ENCODE measurements at places on chromosomes 11 and 22. TPM values are rescaled to one million over a fixed set of nuclear protein-coding genes. Genes with fewer than 3 reads are reported as not detected.

The RPS6KB2 gene
- total RNA-seq, result 48.2 TPM

The MS4A6E gene
- total RNA-seq, result not detected

The OR52N4 gene
- total RNA-seq, result not detected

The CRYBA4 gene
- total RNA-seq, result not detected

The MOGAT2 gene
- not detected for total RNA-seq

The MACROD1 gene
- total RNA-seq, result 33.0 TPM

DNA sequence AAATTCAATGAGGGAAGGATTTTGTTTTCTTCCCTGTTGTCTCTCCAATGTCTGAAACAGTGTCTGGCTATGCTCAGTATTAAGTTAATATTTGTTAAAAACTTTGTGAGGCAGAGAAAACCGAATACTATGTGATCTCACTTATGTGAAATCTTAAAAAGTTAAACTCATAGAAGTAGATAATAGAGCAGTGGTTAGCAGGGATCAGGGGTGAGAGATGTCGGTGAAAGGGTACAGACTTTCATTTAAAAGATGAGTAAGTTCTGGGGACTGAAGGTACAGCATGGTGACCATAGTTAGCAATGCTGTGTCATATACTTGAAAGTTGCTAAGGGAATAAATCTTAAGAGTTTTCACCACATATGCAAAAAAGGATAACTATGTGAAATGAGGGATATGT is 244.6 kb downstream of the AASDHPPT start:
- H3K4me3 ChIP-seq, result no peak overlapping the region
- peaks cover 14% of the 10 kb centered on the region for H3K4me1 ChIP-seq
- 0 out of 2 replicates have a peak, but pooled peaks cover 3% of the 10 kb centered on the region for H3K36me3 ChIP-seq
- DNase-seq, result no peak
- no peak overlapping the region for H3K27ac ChIP-seq
- no peaks in the 10 kb centered on the region for H3K27me3 ChIP-seq

- H3K36me3 ChIP-seq, result peaks cover 18% of the 10 kb centered on the region
- peak; percentile 67 for DNase-seq
- peak overlapping the region; percentile 82 for H3K4me3 ChIP-seq
- no peaks in the 10 kb centered on the region for H3K27me3 ChIP-seq
- peaks cover 12% of the 10 kb centered on the region for H3K4me1 ChIP-seq
- peak overlapping the region; percentile 85 for H3K27ac ChIP-seq
Observed at GRCh38 chr11:65116370-65117205, 913 bp downstream of the ZNHIT2 start.

DNA sequence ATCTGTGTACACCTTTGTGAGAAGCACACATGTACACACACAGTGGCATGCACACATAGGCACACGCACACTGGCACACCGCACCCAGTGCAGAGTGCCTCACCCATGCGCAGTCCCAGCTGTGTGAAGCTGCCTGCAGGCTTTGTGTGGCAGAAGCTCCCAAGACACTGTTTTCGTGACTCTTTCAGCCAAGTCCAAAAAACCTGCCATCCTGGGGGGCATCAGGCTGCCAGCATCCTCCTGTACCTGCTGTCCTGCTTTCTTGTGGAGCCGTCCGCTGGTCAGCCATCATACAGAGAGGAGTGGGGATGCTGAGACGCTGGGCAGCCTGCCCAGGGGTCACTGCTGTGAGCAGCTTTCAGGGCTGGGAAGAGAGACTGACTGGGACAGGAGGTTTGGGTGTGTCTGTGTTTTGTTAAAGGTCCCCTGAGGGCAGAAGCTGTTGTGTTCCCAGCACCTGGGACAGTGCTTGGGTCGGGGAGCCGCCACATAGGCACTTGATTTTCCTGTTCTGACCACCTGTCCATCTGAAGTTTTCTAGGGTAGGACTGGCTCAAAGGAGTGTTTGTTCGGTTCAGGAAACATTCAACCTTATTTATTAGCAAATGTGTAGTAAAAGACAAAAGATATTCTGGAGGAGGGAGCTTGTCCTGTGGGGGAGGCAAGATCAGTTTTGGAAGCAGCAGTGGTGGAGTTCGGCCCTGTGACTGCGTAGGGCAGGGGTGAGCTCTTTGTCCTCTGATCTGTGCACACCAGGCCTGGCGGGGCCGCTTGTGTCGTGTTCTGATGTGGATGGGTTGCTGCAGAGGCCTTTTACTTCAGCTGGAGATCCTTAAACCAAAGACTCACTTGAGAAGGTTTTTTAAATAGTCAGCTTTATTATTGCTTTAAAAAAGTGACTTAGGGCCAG is 29.7 kb downstream of the AP2A2 start:
- no peaks in the 10 kb centered on the region for H3K27me3 ChIP-seq
- no peak for DNase-seq
- peak overlapping the region; percentile 51 for H3K27ac ChIP-seq
- no peaks in the 10 kb centered on the region for H3K36me3 ChIP-seq

DNA sequence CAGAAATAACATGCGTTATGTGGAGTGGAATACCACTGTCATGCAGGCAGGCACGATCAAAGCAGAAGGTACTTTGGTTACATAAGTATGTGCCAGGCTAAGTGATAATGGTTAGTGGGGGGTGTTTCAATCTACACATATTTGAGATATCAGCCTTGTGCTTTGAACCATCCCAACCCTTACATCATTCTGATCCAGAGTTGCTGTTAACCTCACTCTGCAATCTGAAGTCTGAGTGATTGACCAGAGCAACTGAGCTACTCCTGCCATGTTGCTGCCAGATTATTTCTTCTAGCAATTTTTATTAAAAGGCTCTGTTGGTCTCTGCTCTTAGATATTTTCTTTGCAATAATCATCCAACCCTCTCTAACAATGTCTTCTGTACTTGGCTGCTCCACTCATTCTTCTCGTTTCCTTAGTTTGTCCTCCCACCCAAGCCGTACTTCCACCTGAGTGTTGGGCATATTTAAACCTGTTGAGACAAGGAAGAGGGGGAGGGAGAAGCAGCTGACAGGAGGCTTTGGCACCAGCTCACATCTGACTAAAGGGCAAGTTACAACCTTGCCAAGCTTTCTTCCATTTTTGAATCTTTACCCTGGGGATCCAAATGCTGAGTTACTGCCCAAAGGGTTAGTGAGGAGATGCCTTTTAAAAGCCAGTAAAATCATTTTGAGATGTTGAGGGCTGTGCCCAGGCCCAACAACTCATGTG is 114.1 kb upstream of the SESN3 start:
- no peak overlapping the region for H3K27ac ChIP-seq
- no peak for DNase-seq
- no peaks in the 10 kb centered on the region for H3K27me3 ChIP-seq
- H3K4me1 ChIP-seq, result peaks cover 3% of the 10 kb centered on the region

GRCh38 chr11:3959015-3959902 is 103.8 kb downstream of the STIM1 start:
- no peaks in the 10 kb centered on the region for H3K27me3 ChIP-seq
- H3K36me3 ChIP-seq, result no peaks in the 10 kb centered on the region
- H3K27ac ChIP-seq, result no peak overlapping the region
- H3K4me1 ChIP-seq, result no peaks in the 10 kb centered on the region
- DNase-seq, result peak; percentile 76

DNA sequence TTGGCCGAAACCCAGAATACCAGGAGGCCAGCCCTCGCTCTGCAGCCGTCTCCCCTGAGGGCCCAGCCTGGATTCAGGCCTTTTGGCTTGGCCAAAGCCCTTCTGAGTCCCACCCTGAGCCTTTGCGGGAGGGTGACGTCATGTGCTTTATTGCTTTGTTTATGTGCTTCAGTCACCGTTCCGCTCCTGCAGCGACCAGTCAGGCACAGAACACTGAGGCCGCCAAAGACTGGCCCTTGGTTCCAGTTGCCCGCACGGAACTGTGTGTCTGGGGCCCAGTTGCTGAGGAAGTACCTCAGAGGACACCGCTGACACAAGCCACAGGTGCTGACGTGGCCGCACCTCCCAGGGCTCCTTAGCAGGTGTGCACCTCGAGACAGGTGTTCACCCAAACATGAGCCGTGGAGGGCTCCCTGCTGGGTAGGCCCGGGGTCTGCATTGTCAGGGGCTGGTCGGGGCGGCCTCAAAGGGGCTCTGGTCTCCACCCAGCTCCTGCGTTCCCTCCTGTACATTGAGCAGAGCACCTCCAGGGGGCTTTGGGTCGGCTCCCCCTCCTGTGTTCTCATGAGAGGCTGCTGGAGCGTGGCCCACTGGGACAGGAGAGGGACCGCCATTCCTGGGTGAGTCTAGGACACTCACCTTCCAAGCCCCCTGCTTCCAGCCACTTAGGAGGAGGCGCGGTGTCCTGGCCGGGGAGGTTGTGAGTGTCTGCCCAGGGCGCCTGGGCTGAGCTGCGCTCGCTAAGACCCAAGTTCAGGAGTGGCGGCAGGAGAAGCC is 376.8 kb downstream of the TBC1D22A start:
- no peak overlapping the region for H3K4me3 ChIP-seq
- H3K27ac ChIP-seq, result no peak overlapping the region
- DNase-seq, result no peak
- no peaks in the 10 kb centered on the region for H3K36me3 ChIP-seq
- H3K4me1 ChIP-seq, result no peaks in the 10 kb centered on the region

DNA sequence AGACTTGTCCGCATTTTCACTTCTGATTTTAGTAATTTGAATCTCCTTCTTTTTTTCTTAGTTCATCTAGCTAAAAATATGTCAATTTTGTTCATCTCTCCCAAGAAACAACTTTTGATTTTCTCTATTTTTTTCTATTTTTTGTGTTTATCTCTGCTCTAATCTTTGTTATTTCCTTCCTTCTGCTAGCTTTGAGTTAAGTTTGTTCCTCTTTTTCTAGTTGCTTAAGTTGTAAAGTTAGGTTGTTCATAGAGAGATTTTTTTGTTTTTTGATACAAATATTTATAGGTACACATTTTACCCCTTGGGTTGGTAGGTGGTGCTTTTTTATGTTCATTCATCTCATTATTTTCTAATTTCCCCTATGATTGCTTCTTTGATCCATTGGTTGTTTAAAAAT is 22.1 kb upstream of the XKR3 start:
- DNase-seq, result no peak
- H3K4me3 ChIP-seq, result no peak overlapping the region
- H3K4me1 ChIP-seq, result no peaks in the 10 kb centered on the region
- no peaks in the 10 kb centered on the region for H3K27me3 ChIP-seq
- H3K27ac ChIP-seq, result no peak overlapping the region

DNA sequence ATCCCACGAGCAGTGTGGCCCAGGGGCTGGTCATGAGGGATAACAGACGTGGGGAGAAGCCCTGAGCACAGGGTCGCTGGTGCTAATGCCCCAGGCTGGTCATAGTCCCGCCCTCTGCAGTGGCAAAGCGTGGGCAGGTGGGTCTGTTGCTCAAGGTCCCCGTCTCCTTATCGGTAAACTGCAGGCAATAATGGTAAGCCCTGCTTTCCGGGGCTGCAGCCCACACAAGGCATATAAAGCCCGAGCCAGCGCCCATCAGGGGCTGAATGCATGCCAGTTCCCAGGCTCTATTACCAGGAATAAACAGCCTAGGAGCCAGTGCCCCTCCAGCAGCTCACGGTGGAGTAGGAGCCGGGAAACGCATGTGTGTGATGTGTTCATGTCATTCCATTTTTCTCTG is 261.0 kb downstream of the BRD1 start:
- no peak overlapping the region for H3K4me3 ChIP-seq
- 0 out of 2 replicates have a peak, but pooled peaks cover 3% of the 10 kb centered on the region for H3K27me3 ChIP-seq

GRCh38 chr11:43548916-43549315 is 131.6 kb upstream of the HSD17B12 start:
- no peak overlapping the region for H3K27ac ChIP-seq
- H3K36me3 ChIP-seq, result no peaks in the 10 kb centered on the region
- DNase-seq, result no peak
- peaks cover 16% of the 10 kb centered on the region for H3K4me1 ChIP-seq
- no peak overlapping the region for H3K4me3 ChIP-seq

DNA sequence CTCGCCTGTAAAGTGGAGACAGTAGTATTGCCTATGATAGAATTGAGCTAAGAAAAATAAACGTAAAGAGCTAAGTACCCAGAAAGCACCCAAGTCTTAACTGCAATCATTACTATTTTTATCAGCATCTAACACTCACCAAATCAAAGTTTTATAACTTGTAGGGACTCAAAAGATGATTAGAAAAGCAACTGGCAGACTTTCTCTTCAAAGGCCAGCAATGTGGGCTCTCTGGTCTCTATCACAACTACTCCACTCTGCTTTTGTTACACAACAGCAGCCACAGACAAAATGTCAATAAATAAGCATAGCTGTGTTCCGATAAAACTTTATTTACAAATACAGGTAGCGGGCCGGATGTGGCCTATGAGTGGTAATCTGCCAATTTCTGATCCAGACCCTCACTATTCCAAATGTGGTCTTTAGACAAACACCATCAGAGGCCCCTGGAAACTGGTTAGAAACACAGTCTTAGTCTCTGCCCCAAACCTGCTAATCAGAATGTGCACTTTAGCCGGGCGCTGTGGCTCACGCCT is 8.2 kb downstream of the TPST2 start:
- no peak for DNase-seq
- H3K27ac ChIP-seq, result peak overlapping the region; percentile 12
- no peaks in the 10 kb centered on the region for H3K27me3 ChIP-seq
- peaks cover 57% of the 10 kb centered on the region for H3K4me1 ChIP-seq
- no peak overlapping the region for H3K4me3 ChIP-seq

DNA sequence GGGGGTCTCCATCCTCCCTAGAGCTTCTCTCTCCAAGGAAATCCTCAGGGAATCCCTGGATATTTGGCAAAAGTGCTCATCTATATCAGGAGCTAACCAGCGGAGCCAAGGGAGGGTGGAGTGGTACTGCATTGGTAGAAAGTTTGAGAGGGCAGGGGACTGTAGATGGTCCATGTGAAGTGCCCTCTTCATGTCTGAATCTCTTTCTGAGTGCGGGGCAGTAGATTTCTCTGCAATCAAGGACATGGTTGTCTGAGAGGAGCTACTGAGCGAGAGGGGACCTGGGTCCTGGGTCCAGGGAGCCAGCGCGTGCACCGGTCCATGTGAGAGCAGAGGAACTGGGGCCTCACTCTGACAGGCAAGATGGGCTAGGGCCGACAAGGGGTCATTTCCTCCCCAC is 701 bp downstream of the DIXDC1 start:
- peaks cover 38% of the 10 kb centered on the region for H3K4me1 ChIP-seq
- peak; percentile 36 for DNase-seq
- peak overlapping the region; percentile 83 for H3K4me3 ChIP-seq
- H3K27me3 ChIP-seq, result no peaks in the 10 kb centered on the region

- H3K27me3 ChIP-seq, result no peaks in the 10 kb centered on the region
- no peak overlapping the region for H3K4me3 ChIP-seq
- no peaks in the 10 kb centered on the region for H3K36me3 ChIP-seq
- H3K27ac ChIP-seq, result no peak overlapping the region
- DNase-seq, result no peak
Observed at GRCh38 chr22:26927821-26928220, 270.4 kb downstream of the MIAT start.

GRCh38 chr11:14054116-14055107 is 91.9 kb downstream of the SPON1 start:
- no peaks in the 10 kb centered on the region for H3K27me3 ChIP-seq
- H3K4me1 ChIP-seq, result no peaks in the 10 kb centered on the region
- H3K27ac ChIP-seq, result no peak overlapping the region
- H3K36me3 ChIP-seq, result no peaks in the 10 kb centered on the region
- no peak for DNase-seq

All from GM23338 (cell line).